Amniotic stem cell (primary cell): ENCODE measurements at places on chromosomes 2 and 18.

DNA sequence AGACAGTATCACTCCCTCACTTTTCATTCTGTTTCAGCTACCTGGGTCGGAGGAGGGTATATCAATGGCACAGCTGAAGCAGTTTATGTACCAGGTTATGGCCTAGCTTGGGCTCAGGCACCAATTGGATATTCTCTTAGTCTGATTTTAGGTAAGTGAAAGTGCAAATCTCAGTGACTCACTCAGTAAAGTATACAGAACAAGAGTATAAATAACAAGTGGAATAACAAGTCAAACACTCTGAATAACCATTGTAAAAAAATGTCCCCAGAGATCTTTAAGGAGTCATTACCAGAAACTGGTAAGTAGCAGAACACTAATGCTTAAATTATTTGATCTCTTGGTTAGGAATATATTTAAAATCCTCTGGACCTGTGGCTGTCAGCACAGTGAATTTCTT lies 5.7 kb downstream of the SLC5A7 start:
- no peak for DNase-seq

DNA sequence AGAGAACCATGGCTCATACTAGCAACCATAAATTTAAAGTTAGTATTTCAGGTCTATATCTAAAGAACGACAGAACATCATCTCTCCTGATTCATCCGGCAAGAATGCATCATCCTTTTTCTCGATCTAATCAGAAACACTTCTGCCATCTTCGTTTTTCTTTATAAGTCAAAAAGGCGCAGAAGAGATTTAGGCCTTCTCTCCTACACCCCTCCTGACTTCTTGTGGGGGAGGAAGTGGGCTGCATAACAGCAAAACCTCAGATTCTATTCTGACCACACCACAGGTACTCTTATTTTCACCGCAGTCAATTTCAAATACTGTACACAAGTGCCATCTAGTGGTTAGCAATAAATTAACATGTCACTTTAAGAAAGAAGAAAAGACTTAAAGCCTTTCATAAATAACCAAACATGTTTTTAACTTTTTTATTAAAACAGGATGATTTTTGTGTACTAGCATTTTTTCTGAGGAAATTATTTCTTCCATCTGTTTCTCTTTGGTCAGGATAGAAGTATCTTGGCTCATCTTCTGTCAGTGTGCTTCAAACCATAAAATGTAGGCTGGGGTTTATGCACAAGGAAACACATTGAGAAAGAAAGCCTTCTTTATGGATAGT lies 48.4 kb upstream of the PIK3C3 start:
- DNase-seq: peak; percentile 31

DNA sequence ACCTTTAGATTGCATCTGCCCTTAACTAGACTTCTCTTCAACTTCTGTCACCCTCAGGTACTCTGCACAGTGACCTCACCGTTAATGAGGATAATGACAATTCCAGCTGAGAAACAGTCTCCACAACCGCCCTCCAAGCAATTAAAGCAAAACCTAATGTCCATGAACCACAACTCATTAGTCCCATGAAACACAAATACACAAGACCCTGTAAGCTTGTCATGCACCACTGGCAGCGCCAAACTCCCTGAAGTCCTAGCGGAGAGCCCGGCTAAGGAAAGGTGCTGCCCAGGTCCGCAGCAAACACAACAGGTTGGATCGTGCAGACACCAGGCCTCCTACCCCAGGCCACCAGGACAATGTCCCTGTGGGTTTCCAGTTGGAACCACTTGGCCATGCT lies 7.4 kb downstream of the SMAD7 start:
- DNase-seq: no peak

- DNase-seq: no peak
These were observed 386.0 kb upstream of the ATP5MC3 start for GRCh38 chr2:175567435-175568061.

GRCh38 chr2:205510345-205510744 lies 172.0 kb upstream of the NRP2 start:
- DNase-seq: no peak

DNA sequence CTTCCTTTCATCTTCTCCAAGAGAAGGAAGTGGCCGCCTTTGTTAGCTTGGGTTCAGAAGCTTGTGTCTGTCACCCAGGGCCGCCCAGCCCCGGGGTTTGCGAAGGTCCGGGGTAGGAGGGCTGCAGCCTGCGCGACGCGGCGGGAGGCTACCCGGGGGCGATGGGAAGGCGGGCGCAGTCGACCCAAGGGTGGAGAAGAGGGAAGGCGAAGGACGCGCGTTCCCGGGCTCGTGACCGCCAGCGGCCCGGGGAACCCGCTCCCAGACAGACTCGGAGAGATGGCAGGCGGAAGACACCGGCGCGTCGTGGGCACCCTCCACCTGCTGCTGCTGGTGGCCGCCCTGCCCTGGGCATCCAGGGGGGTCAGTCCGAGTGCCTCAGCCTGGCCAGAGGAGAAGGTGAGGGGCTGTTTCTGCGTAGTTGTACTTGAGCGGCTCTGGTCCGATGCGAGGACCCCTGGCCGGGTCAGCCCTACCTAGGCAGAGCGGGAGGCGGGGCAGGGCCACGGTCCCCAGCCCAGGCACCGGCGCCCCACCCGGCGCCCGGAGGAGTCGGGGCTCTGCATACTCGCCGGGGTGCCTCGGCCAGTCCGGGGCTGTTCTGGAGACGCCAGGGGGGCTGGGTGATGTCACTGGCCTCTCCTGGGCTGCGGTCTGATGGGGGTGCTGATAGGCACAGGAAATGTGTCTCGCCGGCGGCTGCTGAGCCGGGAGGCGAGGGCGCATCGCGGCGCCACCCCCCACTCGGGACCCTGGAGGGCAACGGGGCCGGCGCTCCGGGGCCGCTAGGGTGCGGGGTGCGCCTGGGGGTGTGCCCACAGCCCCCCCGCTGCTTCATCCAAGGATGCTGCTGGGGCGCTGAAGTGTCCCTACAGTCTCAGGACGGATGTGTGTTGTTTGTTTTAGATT lies at the start of gene QPCT:
Gene QPCT, plus strand, starts transcription at position 178 of the 909 bp plus-strand sequence. Its CDS starts 102 bp downstream, at position 280.
- DNase-seq: no peak

DNA sequence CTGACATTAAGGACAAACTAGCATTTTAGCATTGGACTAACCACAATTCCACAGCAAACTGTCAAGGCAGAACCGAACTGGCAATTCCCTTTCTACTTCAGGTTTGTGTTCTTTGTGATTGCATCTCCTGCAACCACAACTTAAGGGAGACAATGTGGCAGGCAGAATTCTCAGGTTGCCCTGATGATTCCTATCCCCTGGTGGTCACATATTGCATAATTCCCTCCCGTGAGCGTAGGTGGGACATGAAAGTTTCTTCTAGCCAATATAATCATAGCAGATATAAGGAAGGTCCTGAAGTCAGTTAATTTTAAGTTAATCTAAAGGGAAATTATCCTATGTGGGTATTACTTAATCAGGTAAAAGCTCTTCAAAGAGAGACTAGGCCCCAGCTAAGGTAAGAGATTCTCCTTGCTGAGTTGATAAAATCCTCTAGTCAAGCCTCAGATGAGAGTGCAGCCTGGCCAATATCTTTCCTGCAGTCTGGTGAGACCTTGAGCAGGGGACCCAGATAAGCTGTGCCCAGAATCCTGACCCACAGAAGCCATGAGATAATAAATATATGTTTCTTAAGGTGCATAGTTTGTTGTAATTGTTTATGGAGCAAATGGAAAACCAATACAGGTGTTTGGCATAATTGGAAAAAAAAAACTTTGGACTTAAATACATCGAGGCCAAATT lies 45.9 kb upstream of the TNP1 start:
- DNase-seq: no peak

GRCh38 chr2:219362524-219363164 lies 25.1 kb downstream of the DNPEP start:
- peak; percentile 82 for DNase-seq

DNA sequence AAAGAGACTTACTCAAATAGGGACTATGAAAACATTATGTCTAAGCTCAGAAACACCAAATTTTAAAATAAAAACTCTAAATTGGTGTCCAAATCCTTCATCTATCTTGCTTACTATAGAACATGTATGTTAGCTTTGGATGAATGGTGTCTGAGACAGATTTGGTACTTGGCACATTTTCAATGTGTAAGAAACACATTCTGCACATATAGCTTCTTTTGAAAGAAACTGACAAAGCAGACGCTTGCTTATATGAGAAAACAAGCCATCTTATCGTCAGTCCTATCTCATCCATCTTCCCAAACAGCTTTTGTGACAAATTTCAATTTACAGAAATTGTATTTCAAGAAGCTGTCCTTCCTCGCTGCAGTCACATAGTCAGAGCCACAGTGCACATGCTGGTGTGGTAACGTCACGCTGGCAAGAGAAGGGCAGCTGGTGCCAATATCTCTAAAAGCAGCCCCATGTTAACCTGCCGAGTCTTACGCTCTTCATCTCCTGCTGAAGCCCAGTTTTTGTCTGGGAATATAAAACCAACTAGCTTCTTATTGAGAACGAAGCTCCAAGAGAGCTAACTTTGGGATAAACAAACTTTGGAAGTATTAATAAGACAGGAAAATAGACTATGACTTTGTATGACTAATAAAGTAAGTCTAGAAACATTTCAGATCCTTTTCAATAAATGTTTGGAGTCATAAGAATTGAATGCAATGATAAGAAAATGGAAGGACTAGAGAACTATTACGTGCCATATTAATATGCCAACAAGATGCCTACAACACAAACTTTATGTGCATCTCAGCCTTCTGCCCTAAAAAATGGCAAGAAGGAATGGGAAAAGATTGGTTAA lies 74.9 kb upstream of the TFCP2L1 start:
- DNase-seq: no peak

DNA sequence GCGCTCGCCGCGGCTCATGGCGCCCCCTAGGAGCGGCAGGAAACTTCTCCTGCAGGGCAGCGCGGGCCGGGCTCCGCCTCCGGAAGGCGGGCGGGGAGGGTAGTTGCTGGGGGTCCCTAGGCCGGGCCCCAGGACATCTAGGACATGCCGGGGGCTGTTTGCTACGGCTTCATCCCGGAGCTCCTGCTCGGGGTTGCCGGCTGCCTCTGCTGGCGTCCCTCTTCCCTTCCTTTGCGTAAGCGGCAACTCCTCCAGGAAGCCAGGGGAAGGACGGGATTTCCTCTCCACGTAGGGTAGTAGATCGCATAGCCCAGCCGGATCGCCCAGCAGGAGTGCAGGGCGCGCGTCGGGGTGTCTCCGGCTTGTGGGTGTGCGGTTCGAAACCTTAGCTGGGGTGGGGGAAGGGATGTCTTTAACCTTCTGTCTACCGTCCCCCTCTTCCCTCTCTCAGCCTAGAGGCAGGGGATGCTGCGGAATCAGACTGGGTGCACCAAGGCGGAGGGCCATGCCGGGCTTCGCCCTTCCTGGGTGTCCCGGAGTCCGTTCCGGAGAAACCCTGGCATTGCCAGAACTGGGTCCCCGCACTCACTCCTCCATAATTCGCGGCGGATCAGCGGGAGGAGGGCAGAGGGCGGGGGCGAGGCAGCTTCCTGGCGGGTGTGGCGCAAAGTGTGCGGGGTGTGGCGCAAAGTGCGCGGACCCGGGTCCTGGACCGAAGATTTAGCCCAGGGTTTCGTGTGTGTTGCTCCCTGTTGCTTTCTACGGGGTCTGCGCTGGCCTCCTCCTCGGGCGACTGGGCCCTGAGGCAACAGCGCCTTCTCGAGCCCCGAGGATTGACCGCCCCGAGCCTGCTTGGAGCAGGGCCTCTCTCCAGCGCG lies 12.2 kb upstream of the SKOR2 start:
- no peak for DNase-seq

DNA sequence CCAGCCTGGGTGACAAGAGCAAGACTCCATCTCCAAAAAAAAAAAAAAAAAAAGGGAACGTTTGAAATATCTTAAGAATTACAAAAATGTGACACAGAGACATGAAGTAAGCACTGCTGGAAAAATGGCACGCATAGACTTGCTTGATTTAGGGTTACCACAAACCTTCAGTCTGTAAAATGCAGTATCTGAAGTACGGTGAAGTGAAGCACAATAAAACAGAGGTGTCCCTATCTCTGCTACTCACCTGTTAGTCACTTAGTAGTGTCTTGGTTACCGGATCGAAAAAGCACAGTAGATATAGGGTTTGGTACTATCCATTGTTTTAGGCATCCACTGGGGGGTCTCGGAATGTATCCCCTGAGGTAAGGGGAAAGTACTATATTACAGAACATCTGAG lies 11.6 kb upstream of the GREB1L start:
- DNase-seq: no peak

DNA sequence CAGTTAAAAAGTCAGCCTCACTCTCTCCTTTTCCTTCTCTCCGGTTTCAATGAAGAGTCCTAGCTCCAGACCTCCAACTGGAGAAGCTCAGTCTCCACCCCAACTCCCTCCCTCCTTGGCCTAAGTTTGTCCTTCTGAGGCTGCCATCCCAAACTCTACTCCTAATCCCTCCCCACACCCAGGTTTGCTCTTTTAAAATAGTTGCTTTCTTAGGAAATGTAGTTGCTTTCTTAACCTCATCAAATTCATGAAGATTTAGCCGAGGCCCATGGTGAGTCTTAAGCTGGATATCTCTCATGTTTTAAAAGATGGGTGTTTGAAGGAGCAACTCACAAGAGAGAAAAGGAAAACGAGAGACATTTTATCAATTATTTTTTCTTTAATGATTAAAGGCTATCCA lies 937 bp upstream of the LANCL1 start:
- DNase-seq: no peak

DNA sequence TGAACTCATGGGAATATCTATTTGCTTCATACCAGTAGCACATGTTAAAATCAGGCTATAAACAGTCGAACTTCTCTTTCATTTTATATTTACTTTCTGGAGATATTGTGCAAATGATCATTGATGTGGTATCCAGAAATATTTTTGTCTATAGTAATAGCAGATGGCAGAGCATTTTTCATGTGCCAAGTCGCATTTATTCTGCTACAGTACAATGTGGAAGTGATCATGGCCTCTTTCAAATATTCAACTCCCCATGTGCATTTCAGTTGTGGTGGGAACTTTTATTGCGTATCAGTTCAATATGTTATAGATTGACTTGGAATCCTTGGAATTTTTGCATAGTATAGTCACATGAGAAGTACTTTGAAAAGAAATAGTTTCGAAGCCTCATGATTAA lies 57.4 kb downstream of the RHBDD1 start:
- DNase-seq: no peak

DNA sequence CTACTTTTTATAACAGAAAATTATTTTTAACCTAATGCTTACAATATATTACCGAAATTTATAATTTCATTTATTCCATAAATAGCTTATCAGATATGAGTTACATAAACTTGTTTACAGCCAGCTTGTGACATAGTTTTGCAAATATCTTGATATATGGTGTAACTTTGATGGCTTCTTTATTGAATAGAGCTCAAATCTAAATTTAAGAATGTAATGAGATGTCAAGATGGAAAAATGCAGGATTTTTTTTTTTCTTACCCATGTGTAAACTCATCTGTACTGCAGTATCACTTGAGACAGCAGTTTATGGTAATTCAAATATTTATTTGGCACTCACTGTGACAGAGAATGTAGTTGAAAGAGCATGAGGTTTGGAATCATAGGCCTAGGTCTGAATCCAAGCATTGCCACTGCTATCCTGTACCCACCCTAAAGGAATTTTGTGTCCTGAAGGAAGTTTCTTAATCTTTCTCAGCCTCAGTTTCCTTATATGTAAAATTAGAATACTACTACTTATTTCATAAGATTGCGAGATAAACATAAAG lies 3.8 kb downstream of the CREB1 start:
- no peak for DNase-seq
